ENCODE measurements at places on chromosomes 16 and 17.

DNA sequence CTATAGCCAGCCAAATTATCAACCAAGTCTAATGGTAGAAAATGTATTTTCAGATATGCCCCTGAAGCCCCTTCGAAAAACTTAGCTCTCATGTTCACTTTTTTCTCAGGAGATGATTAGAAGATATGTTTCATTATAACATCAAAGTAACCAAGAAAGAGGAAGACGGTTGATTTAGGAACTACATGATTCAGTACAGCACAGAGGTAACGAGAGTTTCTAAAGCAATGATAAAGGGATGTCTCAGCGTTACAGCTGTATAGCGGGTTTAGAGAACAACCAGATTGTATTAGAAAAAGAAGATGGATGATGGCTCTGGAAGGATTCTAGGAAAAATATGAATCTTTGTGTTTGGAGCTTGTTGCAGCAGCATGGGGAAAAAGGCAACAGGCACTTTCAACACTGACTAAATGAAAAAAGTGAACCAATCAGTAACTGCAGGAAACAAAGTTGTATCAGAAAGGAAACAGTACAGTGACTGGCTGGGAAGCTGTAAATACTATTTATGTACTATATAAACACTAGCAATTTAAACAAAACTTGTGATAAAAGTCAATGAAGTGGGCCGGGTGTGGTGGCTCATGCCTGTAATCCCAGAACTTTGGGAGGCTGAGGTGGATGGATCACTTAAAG is 21.5 kb downstream of the MBTD1 start:
- no peak for DNase-seq

- DNase-seq, result no peak
Observed at GRCh38 chr17:72461757-72462156, 340.9 kb downstream of the SOX9 start.

GRCh38 chr17:59149841-59150511 is 5.0 kb downstream of the SKA2 start:
- no peak for DNase-seq

DNA sequence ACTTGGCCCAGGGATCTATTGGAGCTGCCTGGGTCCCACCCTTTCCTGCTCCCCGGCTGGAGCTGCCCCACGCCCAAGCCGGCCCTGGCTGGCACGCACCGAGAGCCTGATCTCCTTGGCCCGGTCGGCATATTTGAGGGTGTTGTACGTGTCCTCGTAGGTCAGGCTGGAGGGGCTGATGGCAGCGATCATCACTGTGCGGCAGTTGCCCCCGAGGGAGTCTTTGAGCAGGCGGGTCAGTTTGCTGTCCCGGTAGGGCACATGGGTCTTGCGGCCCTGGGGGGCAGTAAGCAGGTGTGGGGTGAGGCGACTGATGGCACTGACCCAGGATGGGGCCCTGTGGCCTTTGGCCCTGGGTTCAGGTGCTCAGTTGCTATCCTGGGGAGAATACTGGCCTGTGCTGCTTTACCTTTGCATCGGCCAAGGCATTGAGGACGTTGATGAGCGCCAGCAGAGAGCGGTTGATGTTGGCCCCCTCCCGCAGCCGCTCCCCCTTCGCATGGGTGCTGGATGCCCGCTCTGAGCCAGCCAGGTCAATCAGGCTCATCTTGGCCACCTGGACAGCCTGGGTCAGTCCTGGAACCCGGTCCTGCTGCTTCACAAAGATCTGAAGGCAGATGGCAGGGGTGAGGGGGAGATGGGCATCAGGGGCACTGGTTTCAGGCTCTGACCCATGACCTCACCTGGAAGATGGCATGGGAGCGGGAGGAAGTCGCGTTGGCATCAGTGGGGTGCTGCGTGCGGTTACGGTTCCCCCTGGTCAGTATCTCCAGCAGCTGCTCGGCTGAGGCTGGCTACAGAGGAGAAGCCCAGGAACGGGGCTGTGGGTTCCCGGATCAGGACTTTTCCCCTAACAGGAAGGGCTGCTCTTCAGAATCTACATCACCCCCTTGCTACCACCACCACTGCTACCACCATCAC is 13.5 kb downstream of the KIF18B start:
- no peak for DNase-seq

DNA sequence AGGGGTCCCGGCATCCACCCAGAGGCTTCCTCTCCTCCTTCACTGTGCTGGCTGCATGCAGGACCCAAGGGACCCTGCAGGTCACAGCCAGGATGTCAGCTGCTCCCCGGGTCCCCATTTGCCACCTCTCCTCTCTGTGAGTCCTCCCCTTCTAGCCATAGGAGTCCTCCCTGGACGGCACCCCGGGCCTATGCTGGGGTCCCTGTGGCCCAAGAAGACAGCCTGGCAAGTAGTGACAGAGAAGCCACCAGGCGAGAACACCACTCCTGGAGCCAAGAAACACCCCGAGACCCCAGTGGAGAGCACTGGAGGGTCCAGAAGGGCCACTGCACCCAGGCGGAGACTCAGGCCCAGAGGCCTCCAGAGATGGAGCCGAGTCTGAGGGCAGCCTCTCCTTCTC is 44.1 kb downstream of the LMF1 start:
- DNase-seq, result no peak

DNA sequence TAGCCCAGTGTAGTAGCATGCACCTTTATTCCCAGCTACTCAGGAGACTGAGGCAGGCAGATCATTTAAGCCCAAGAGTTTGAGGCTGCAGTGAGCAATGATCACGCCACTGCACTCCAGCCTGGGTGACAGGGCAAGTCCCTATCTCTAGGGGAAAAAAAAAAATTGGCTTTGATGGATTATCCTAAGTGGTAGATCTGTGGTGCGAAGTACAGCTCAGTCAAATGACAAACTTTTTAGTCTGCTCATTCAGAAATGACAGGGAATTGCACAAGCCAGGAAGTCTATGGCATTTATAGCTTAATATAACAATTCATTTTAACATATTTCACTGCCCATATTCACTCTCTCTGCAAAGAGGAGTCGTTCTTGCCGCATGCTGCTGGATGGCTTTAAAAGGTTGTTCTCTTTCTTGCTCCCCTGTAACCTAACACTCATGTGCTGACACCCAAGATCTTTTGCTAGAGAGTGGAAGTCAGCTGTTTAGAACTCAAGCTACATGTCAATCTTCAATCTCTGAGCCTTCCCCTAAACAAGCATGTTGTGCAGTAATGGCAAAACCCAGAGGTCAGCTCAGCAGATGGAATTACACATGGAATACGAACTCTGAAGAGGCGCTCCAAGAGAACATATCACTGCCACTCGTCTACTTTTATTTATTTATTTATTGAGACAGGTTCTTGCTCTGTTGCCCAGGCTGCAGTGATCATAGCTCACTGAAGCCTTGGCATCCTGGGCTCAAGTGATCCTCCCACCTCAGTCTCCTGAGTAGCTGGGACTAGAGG is 32.8 kb downstream of the RNF157 start:
- no peak for DNase-seq

DNA sequence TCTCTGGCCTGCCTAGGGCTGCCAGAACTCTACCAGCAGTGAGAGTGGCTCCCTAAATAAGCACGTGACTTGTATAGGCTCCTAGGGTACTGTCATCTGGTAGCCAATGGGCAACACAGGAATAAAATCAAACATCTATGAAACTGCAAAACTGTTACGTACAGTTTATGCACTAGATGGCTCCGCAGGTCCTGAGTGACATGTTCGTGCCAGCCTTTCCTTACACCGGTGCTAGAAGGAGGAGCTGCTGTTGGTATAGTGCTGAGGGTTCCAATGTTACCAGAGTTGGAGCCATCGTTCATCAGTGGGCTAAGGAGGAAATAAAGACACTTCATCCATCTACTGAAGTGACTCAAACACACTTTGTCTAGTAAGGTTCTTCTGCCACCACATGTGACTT is 63.2 kb upstream of the TRAP1 start:
- no peak for DNase-seq

DNA sequence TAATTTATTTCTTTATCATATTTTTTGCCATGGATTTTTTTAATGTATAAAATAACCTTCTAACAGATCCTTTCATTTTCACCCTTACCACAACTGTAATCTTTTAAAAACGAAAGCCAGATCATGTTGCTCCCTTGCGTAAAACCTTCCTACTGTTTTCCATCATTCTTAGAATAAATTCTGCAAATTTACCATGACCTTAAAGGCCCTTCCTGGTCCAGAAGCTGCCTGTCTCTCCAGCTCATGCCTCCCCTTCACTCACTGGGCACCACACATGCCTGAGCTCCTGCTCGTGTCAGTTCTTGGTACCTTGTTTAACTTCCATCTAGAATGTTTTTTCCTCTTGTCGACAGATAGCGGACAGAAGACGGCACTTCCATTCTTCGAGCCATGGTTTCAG is 245.0 kb upstream of the CDH5 start:
- no peak for DNase-seq

- no peak for DNase-seq
Observed at GRCh38 chr17:54239291-54239690, 416.6 kb downstream of the KIF2B start.

DNA sequence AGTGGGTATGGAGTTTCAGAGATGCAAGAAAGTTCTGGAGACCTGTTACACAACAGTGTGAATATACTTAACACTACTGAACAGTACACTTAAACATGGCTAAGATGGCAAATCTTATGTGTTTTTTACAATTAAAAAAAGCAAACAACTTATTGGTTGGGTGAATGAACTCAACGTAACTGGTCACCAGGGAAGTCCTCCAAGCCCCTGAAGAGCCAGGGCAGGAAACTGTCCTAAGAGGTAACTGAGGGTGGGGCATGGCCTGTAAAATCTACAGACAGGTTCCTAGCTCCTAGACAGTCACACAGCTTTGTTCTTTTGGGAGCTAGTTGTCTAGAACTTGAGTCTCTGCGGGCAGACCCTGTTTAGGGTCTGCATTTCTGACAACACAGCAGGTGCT is 10.3 kb downstream of the CSF3 start:
- DNase-seq, result no peak

DNA sequence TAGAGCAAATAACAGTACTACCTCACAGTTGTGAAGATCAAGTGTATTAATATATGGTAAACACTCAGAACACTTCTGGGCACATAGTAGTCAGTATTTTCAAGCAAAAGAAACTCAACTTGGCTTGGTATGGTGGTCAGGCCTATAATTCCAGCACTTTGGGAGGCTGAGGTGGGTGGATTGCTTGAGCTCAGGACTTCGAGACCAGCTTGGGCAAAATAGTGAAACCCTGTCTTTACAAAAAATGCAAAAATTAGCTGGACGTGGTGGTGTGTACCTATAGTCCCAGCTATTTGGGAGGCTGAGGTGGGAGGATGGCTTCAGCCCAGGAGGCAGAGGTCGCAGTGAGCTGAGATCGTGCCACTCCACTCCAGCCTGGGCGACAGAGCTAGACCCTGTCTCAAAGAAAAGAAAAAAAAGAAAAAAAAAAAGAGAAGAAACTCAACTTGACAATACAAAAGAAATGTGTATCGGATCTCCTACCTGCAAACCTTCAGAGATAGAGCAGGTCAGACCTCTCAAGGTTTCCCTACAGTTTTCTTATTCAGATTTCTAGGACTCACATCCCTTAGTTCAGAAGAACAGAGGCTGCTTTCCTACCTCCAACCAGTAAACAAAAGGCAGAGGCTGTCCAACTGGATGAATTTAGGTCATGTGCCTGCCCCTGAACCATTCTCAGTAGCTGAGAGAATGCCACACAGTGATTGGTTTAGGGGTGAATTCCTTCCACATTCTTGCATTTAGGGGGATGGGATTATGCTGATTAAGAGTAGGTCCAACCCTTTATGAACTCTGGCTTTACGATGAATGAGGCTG is 1.7 kb upstream of the KPNA2 start:
- no peak for DNase-seq

DNA sequence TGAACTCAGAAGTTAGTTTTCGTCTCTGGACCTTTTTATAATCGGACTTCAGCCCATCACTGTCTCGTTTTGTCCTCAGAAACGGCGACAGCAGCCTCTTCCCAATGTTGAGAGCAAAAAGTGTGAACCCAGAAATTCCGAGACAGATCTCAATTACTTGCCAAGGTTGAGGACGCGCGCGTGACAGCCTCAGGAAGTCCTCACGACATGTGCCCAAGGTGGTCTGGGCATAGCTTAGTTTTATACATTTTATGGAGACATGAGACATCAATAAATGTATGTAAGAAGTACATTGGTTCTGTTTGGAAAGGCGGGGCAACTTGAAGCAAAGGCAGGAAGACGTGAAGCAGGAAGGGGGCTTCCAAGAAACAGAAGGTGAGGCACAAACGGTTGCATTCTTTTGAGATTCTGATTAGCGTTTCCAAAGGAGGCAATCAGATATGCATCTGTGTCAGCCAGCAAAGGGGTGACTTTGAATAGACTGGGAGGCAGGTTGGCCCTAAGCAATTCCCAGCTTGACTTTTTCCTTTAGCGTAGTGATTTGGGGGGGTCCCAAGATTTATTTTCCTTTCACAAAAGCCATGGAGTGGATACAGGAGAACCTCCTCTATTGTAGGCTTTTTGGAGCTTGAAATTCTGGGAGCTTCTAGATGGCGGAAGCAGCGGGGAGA is 583 bp upstream of the ZNF747 start:
- no peak for DNase-seq

- DNase-seq, result no peak
Observed at GRCh38 chr16:85541181-85541580, 71.9 kb upstream of the GSE1 start.

- DNase-seq, result no peak
Observed at GRCh38 chr16:17512636-17513220, 42.0 kb upstream of the XYLT1 start.

DNA sequence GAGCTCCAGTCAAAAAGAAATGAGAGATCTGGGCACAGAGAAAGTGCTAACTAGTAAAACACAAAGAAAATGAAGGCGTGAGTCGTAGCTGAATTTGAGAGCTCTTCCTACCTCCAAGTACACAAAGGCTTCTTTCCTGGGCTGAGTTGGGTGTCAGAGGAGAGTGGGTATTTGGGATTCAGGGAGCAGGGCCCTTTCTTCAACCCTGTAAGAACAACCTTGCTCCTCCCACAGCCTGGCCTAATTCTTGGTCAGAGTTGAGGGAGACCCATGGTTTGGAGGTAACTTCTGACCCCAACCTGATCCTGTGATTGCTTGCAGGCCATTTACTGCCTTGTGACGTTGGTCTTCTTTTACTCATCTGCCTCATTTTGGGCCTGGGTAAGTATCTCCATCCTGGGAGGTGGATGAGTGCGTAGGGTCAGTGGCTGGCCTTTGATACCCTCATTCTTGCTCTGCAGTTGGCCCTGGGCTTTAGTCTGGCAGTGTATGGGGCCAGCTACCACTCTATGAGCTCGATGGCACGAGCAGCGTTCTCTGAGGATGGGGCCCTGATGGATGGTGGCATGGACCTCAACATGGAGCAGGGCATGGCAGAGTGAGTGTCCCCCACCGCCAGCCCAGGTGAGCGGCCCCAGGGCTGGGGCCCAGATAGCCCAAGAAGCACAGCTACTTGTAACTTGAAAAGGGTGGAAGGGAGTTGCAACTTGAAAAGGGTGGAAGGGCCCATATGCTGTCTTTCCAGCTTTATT is 1.3 kb downstream of the TMEM208 start:
- no peak for DNase-seq

DNA sequence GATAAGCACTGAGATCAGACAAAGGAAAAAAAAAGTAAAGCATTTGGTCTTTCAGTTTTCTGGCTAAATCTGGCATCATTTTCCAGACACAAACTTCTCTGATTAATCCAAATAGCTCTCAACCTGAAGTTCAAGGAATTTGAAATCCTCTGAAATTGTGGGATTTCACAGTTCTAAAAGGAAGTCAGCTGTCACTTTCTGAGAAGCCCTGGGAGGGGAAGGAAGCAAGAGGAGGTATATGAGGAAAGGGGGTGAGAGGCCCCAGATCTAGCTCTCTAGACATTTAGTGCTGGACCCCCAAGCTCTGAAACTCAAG is 17.5 kb upstream of the HOXB9 start:
- DNase-seq, result no peak

All from stimulated activated CD4-positive, alpha-beta T cell treated with anti-CD3 and anti-CD28 coated beads, TNF-alpha, amount 100 ng/mL, for 1 hour (primary cell).